ENCODE measurements at places on chromosomes 16 and 17.

GRCh38 chr16:73031984-73032383 is 15.9 kb downstream of the ZFHX3 start:
- DNase-seq = no peak

- DNase-seq = peak; percentile 49
Measured at GRCh38 chr16:4316864-4317531, 1.1 kb downstream of the GLIS2 start.

- no peak for DNase-seq
Measured at GRCh38 chr16:4160658-4161430, 44.6 kb upstream of the ADCY9 start.

DNA sequence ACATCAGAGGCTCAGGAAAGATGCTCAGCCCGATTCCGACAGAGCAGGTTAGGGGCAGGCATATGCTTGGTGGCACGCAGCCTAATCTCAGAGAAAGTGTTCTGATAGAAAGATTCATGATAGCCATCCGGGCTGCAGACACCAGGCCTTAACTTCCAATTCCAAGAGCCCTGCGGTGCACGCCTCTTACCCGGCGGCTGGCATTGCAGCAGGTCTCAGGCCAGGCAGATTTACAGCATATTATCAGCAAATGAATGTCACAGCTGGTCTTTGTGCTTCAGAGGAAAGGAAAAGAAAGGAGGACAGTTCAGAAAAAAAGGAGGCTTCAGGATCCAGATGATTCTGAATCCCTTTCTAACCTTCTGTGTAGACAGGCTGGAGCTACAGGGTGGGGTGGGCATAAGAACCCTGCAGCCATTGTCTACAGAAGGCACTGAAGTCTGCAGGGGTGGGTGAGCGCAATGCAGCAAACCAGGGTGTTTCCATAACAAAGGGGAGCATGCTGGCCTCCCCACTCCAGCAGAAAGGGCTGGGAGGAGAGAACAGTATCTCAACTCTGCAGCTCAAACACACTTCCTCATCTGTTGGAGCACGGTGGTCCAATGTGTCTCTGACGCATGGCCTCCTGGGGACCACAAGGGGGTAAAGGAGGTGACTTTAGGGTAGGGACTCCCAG is 277.4 kb upstream of the XYLT1 start:
- no peak for DNase-seq

DNA sequence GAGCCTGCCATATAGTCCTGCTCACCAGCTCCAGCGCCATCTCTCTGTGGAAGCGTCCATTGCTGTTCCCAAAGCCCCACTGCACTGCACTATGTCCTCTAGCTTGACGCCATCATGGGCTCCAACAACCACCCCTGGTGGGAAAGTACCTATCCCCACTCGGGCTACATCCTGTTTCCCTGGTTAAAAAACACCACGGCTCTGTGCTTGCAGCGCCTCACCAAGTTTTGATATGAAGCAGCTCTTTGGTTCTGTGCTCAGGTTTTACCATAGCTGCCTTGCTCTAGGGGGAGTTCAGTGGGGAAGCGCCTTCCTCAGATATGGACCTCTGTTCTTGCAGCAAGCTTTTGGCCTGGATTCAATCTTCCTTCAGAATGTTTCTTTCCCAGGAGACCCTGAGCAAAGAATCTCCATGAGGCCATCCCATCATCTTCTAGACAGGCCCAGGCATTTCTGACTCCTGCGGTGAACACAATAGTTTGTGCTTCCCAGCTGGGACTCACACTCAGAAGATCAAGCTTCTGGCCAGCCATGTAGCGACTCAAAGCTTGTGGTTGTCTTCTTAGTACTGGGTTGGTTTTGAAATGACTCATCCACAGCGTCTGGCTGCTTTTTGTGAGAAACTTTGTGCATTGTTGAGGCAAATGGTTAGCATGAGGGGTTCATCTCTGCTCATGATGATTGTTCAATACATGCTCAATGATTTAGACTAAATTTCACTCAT is 39.5 kb downstream of the DYNLRB2 start:
- no peak for DNase-seq

DNA sequence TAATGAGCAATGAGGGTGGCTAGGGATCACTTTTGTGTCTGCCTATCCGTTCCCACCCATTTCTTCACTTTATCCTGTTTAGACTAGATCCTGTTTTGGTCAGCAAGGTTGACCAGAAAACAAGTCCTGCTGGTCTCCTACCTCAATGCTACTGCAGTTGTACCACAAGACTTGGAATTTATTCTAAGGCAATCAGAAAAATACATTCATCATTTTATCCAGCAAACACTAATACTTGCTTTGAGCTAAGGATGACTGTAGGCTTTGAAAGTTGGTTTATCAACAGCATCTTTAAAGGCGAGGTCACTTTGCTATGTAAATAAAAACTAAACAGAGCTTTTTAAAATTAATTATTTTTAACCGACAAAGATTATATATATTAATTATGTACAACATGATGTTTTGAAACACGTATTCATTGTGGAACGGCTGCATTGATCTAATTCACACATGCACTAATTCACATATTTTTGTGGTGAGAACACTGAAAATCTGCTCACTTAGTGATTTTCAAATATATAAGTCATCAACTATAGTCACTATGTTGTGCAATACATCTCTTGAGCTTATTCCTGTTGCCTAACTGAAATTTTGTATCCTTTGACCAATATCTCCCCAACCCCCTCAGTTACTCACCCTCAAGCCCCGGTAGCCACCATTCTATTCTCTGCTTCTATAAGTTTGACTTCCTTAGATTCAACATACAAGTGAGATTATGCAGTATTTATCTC is 125.9 kb upstream of the HS3ST3A1 start:
- DNase-seq = no peak
